CD4-positive, CD25-positive, alpha-beta regulatory T cell (primary cell): ENCODE measurements at places on chromosomes 5 and 9. TPM values are rescaled to one million over a fixed set of nuclear protein-coding genes. Genes with fewer than 3 reads are reported as not detected.
A peak's percentile ranks its signal among the peaks of the same experiment; 100 is the strongest.

- H3K4me3 ChIP-seq, result no peak overlapping the region
- H3K4me1 ChIP-seq, result no peaks in the 10 kb centered on the region
- DNase-seq, result no peak
- H3K36me3 ChIP-seq, result no peaks in the 10 kb centered on the region
- no peak overlapping the region for H3K27ac ChIP-seq
- no peaks in the 10 kb centered on the region for H3K27me3 ChIP-seq
These were observed 216.5 kb downstream of the MCTP1 start for GRCh38 chr5:95068289-95068910.

- no peak overlapping the region for H3K27ac ChIP-seq
- H3K27me3 ChIP-seq, result peaks cover 36% of the 10 kb centered on the region
- no peak overlapping the region for H3K4me3 ChIP-seq
- no peaks in the 10 kb centered on the region for H3K4me1 ChIP-seq
- DNase-seq, result no peak
These were observed 73.9 kb downstream of the FOXD1 start for GRCh38 chr5:73374520-73375190.

DNA sequence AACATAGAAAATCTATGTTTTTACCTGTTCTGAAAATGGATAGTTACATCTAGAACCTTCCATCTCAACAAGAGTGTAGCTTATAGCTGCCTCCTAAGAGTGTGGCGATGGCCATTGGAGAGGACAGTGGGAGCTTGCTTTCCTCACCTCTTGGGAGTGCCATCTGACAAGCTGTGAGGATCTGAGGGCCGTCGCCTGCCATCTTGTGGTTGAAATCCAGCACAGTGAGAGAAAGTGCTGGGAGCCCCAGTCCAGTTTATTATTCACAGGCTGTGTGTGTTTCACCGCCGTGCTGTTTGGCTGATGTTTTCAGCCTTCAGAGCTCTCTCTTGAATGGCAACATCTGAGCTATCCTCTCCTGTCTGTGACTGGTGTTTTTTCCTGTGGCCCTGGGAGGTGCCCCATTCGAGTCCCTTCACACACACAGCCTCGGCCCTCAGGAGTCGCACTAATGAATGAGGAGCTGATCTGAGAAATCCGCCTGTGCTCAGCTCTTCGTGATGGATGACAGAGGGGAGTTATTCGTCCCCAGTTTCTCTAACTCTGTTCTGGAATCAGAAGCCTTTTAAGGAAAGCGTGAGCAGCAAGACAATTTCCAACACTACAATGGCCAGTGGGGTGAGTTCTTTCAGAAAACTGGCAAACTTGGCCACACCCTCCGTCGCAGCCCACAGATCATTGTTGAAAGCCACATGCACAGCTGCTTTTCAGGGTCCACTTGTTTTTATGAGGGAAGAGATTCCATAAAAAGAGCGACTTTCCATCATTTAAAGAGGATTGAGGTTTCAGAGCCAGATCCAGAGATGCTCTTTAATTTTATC lies 170.3 kb downstream of the PDZD2 start:
- DNase-seq, result peak; percentile 7
- no peaks in the 10 kb centered on the region for H3K36me3 ChIP-seq
- H3K4me3 ChIP-seq, result no peak overlapping the region
- H3K27me3 ChIP-seq, result no peaks in the 10 kb centered on the region
- H3K27ac ChIP-seq, result no peak overlapping the region

Gene GPR150
- polyA plus RNA-seq, result 0.69 TPM

DNA sequence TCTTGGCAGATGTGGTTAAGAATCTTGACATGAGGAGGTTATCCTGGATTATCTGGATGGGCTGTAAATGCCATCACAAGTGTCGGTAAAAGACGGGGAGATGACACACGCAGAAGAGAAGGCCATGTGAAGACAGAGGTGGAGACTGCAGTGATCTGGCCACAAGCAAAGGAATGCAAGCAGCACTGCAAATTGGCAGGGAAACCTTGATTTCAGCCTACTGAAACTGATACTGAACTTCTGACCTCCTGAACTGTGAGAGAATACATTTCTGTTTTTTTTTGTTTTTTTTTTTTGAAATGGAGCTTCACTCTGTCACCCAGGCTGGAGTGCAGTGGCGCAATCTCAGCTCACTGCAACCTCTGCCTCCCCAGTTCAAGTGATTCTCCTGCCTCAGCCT lies 92.4 kb upstream of the NFIL3 start:
- no peak overlapping the region for H3K27ac ChIP-seq
- no peaks in the 10 kb centered on the region for H3K36me3 ChIP-seq
- H3K4me3 ChIP-seq, result no peak overlapping the region
- no peaks in the 10 kb centered on the region for H3K4me1 ChIP-seq

DNA sequence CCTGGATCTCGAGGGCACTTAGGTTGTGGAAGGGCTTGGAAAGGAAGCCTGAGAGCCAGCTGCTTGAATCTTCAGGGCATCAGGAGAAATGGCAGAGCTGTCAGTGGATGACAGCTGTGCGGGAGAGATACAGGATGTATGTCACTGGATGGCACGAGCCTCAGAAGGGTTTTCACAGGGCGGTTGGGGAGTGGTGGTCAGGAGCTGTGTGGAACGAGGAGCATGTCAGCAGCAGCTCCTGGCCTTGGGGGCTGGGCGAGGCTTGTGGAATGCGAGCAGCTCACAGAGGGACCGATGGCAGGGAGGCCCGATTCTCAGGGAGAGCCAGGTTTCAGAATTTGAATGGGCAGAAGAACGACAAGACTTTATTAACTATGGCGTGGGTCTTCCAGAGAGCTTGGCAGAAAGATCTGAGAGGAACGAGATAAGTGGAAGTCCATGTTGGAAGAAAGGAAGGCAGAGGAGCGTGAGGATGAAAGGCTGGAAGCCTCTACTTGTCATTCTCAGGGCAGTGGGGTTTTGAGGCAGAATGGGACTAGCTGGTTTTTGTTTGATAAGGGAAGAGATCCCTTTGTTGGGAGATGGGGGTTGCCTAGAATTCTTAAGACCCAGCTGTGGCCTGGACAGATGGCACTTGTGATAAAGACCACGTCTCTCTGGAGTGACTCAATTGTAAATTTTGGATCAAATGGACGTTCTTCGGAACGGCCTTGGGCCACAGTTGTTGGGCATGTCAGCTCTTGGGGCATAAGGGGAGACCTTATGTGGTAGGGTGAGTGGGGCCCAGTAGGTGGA lies 60.3 kb downstream of the SNX30 start:
- no peak overlapping the region for H3K4me3 ChIP-seq
- no peak overlapping the region for H3K27ac ChIP-seq
- no peaks in the 10 kb centered on the region for H3K27me3 ChIP-seq
- H3K36me3 ChIP-seq, result peaks cover 3% of the 10 kb centered on the region
- H3K4me1 ChIP-seq, result no peaks in the 10 kb centered on the region

DNA sequence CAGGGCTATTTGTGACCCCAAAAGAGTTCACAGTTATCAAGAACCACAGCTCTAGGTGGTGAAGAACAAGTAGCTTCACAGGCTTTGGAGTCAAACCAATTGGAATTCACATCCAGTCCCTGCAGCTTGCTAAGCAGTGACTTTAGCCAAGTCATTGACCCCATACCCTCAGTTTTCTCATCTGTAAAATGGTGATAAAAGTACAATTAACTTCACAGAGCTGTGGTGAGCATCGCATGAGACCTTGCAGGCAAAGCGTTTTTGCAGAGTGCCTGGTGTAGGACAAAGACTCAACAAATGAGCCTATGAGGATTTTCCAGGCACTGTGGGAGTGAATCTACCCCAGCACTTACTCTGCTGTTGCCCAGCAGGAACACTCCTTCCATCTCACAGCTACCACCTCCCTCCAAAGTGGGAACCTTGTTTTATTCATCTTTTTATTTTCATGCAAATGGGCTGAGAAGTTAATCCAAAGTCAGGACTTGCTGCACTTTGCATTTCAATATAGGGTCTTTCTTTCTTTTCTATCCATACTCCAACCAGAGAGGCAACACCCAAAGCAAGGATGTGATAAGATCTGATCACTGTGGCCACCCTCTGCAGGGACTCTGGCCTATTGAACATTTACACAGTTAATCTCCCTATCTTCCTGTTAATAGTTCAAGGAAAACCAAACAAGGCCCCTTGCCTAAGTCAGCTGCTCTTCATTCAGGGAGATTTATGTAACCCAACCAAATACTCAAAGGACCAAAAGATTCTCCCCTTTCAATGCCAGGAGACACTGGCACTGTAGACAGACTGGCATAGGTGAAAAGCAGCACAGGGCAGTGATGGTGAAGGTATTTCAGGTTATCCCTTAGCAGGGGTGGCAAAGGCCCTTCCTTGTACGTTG lies 41.9 kb downstream of the ABCA1 start:
- no peak for DNase-seq
- H3K27me3 ChIP-seq, result no peaks in the 10 kb centered on the region

GRCh38 chr9:17528859-17529258 lies 50.0 kb upstream of the SH3GL2 start:
- H3K27me3 ChIP-seq, result no peaks in the 10 kb centered on the region
- H3K4me1 ChIP-seq, result no peaks in the 10 kb centered on the region
- H3K27ac ChIP-seq, result no peak overlapping the region
- no peak overlapping the region for H3K4me3 ChIP-seq
- no peaks in the 10 kb centered on the region for H3K36me3 ChIP-seq

Gene ACOT12
- polyA plus RNA-seq, result not detected

Gene GRXCR2
- polyA plus RNA-seq, result not detected

Gene NTNG2
- 1.2 TPM for polyA plus RNA-seq

Gene NRARP
- not detected for polyA plus RNA-seq

Gene FGF1
- polyA plus RNA-seq, result not detected

Gene CDX1
- not detected for polyA plus RNA-seq

GRCh38 chr9:36937346-36937745 lies 96.7 kb downstream of the PAX5 start:
- H3K27ac ChIP-seq, result no peak overlapping the region
- H3K4me1 ChIP-seq, result no peaks in the 10 kb centered on the region
- H3K36me3 ChIP-seq, result no peaks in the 10 kb centered on the region
- no peaks in the 10 kb centered on the region for H3K27me3 ChIP-seq

Gene PTGER4
- polyA plus RNA-seq, result 17.2 TPM

- no peak for DNase-seq
- H3K36me3 ChIP-seq, result no peaks in the 10 kb centered on the region
- H3K27me3 ChIP-seq, result no peaks in the 10 kb centered on the region
- no peaks in the 10 kb centered on the region for H3K4me1 ChIP-seq
- no peak overlapping the region for H3K27ac ChIP-seq
- H3K4me3 ChIP-seq, result no peak overlapping the region
These were observed 177.3 kb downstream of the MACROH2A1 start for GRCh38 chr5:135221696-135222095.

DNA sequence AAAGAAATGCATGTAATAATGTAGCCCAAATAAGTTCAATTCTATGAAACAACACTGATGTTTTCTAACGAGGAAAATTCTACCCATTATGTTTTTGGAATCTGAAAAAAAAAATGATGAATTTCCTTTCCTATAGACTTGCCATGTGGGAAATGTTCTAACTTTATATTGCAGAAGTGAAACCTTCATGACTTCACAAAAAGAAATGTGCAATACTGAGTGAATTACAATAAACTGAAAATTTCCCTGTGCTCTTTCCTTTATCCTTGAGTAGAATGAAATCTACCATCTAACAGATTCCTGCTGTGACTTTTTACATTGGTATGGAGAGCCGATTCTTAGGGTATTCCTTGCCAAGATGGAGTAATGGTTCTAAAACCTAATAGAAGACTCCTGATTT lies 1622.5 kb downstream of the MAT2B start:
- no peak for DNase-seq
- no peak overlapping the region for H3K4me3 ChIP-seq
- no peaks in the 10 kb centered on the region for H3K36me3 ChIP-seq
- H3K27ac ChIP-seq, result no peak overlapping the region
- no peaks in the 10 kb centered on the region for H3K4me1 ChIP-seq

- no peaks in the 10 kb centered on the region for H3K4me1 ChIP-seq
- no peak overlapping the region for H3K27ac ChIP-seq
- H3K4me3 ChIP-seq, result no peak overlapping the region
These were observed 607.6 kb downstream of the PTPRD start for GRCh38 chr9:10005206-10005605.

Gene FBP2
- polyA plus RNA-seq, result not detected

Gene UGT3A1
- polyA plus RNA-seq, result not detected

DNA sequence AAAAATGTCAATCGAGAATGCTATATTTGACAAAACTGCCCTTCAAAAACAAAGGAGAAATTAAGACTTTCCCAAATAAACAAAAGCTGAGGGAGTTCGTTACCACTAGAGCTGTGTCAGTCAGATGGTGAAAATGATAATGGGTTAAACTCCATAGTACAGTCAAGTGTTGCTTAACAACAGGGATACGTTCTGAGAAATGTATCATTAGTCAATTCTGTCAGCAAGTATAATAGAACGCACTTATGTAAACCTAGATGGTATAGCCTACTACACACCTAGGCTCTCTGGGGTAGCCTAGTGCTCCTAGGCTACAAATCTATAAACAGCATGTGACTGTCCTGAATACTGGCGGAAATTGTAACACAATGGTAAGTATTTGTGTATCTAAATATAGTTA lies 138.7 kb downstream of the DRD1 start:
- H3K4me1 ChIP-seq, result no peaks in the 10 kb centered on the region
- no peaks in the 10 kb centered on the region for H3K36me3 ChIP-seq
- H3K27me3 ChIP-seq, result no peaks in the 10 kb centered on the region

Gene SHOC1
- polyA plus RNA-seq, result not detected
